ENCODE measurements at places on chromosomes 1 and 21. TPM values are rescaled to one million over a fixed set of nuclear protein-coding genes. Genes with fewer than 3 reads are reported as not detected.

The HENMT1 gene
- total RNA-seq = 3.7 TPM

The TMEM201 gene
- 5.9 TPM for total RNA-seq

The HFM1 gene
- 0.07 TPM for total RNA-seq

The BEST4 gene
- under 0.01 TPM for total RNA-seq

- no peak for DNase-seq
Measured at GRCh38 chr1:109134423-109134822, 20.5 kb downstream of the ELAPOR1 start.
